ENCODE measurements at places on chromosomes 5 and 9.

GRCh38 chr5:42064821-42065220 lies 139.7 kb downstream of the FBXO4 start:
- DNase-seq, result no peak

- DNase-seq, result no peak
Observed at GRCh38 chr9:94821098-94821887, 94.8 kb downstream of the AOPEP start.

DNA sequence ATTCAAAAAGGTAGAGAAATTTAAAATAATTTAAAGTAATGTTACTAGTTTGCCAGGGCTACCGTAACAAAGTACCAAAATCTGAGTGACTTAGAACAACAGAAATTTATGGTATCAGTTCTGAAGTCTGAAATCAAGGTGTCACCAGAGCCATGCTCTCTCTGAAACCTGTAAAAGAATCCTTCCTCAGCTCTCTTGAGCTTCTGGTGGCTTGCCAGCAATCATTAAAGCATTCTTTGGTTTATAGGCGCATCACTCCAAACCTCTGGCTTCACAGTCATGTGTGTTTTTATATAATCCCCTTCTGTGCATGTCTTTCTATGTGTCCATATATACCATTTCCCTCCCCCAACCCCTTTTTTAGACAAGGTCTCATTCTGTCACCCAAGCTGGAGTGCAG lies 220.3 kb downstream of the COX7C start:
- no peak for DNase-seq

DNA sequence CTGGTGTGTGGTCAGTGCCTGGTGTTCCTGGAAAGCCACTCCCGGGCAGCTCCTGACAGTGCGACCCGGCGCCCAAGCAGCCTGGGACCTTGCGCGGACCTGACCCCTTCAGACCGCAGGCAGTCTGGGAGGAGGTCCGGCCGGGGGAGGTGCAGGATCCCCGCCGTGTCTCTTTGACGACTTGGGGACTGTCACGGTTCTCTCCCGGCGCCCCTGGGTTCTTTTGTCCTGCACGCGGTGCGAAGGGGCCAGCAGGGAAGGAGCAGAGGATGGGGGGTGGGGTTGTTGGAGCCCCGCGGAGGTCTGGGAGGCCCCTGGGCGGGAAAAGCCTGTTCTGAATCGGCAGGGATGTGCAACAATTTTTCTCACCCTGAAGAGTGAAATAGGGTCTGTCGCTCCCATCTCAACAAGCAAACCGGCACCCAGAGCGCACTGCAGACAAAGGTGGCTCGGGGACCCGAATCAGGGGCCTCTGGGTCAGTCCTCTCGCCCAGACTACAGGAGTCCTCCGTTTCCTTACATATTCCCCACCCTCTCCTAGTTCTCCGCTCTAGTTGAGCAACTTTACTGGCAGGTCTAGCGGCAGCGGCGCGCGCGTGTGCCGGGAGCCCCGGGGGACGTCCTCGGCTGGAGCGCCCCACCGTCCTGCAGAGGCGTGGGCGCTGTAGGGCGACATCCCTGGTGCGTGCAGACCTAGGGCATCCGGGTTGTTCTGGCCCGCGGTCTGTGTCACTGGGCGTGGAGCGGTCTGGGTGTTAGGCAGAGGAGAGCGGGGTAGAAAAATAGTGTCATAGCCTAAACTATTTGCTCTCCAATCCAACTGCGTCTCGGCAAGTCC lies 1.2 kb downstream of the VCAN start:
- peak; percentile 16 for DNase-seq

DNA sequence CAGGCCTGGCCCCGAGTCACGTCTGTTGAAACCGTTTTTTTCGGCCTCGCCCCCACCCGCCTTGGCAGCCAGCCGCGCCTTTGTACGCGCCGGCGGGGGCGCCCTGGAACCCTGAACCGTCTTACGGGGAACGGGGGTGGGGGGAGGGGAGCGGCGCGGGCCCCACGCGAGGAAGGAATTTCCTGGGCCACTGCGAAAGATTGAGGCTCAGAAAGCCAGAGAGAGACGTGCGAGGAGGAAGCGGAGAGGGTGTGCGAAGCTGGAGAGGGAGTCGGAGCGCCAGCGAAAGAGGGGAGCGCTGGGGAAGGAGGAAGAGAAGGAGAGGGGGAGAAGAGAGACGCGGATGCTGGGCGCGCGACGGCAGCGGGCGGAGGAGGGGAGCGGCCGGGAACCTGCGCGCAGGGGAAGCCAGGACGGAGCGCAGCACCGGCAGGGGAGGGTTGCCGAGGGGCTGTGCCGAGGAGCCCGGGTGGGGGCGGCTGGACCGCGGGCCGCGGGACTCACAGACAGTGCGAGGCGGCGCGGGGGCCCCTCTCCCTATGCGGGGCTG lies 4.6 kb upstream of the PRDM12 start:
- DNase-seq, result no peak

- DNase-seq, result no peak
Observed at GRCh38 chr5:141657937-141658545, 6.8 kb upstream of the FCHSD1 start.

GRCh38 chr9:134972140-134972539 lies 54.4 kb upstream of the FCN1 start:
- no peak for DNase-seq

- no peak for DNase-seq
Observed at GRCh38 chr5:157714596-157714864, 16.7 kb upstream of the THG1L start.

DNA sequence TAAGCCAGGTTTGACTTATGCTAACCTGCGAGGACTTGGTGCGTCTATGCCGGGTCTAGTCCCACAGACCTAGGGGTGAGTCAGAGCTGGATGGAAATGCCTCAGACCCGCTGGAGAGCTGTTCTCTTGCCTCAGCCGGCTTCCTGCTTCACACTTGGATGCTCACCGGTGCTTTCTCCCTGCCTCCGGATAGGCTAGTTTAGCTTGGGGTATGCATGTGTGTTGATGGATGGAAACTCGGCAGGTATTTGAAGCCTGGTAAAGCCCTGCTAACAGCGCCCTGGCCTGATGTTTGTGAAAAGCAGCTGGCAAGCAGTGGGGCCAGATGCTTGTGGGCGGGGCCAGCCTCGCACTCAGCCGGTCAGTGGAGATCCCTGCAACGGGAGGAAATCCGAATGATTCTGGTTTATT lies 29.3 kb downstream of the PRRC2B start:
- no peak for DNase-seq

GRCh38 chr5:166430491-166431319 lies 1860.7 kb upstream of the WWC1 start:
- no peak for DNase-seq

DNA sequence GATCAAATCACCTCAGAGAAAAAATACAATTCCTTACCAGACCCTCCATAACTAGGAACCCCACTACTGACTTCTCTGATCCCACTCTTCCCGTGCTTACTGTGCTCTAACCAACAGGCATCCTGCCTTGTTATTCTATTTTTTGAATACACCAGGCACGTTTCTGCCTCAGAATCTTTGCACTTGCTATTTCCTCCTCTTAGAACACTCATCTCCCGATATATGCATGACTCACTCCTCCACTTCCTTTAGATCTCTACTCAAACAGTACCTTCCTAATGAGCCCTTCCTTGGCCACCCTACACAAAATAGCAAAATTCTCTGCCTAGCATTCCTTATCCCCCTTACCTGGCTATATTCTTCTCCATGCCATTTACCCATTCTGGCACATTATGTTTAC lies 43.9 kb downstream of the MAPKAP1 start:
- DNase-seq, result no peak

DNA sequence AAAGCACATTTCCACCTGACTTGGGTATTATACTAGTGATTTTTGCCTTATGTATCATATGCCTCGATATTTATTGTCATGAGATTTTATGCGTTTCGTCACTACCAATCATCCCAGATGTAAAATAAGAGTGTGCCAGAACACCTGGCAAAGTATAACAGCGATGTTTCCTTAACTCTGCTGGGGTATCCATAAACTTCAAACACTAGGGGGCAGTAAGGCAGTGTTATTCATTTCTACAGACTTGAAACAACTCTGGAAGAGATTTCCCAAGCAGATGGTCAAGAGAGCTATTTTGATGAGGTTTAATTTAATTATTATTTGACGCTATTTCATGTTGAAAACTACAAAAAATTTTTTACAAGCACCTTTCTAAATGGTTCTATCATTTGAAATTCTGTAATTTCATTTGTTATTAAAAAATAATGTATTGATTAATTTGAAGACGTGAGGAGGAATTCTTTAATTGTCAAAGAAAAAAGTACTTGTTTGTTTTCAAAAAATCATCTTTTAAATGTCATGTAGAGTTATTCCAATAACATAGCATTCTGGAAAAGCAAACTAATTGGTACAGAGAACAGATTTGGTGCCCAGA lies 388.5 kb upstream of the CTNND2 start:
- DNase-seq, result no peak

DNA sequence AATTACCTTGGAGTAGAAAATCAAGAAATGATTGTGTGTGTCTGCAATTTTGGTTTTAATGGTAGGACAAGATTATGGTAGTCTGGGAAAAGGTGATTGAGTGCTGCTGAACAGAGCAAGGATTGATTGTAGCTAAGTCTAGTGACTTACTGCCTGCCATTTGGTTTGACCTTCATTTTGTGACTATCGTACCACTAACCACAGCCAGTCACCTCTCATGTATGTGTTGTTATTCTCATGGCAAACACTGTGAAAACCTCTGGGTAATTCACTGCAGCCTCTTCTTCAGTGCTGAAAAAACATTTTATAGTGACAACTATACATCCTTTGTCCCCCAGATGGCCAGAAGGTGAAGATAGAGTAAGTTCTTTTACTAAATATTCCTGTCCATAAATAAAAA lies 37.5 kb downstream of the CTNNA1 start:
- no peak for DNase-seq

- DNase-seq, result no peak
Observed at GRCh38 chr5:170826117-170826516, 35.7 kb upstream of the RANBP17 start.

DNA sequence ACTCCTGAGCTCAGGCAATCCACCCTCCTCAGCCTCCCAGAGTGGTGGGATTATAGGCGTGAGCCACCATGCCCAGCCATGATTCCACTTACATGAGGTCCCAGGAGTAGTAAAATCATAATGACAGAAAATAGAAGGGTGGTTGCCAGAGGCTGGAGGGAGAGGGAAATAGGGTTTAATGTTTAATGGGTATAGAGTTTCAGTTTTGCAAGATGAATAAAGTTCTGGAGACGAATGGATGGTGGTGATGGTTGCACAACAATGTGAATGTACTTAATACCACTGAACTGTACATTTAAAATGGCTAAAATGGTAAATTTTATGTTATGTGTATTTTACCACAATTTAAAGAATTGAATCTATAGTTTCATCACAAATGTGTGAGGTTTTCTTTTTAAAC lies 146.5 kb upstream of the ABCA1 start:
- no peak for DNase-seq

DNA sequence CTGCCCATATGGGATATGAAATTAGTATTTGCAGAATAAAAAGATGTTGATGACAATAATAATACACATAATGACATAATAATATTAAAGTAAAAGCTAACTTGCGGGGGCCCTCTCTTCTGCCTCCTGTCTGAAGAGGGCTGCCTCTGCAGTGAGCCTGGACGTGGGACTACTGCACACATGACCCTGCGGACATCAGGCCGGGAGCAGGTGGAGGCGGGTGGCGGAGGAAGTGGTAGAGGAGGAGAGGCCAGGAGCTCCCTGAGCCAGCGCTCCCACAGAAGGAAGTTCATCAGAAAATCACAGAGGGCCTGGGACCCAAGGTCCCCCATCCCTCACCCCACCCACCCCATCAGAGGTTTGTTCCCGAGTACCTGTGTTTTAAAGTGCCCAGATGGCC lies 60.5 kb downstream of the ROPN1L start:
- no peak for DNase-seq

DNA sequence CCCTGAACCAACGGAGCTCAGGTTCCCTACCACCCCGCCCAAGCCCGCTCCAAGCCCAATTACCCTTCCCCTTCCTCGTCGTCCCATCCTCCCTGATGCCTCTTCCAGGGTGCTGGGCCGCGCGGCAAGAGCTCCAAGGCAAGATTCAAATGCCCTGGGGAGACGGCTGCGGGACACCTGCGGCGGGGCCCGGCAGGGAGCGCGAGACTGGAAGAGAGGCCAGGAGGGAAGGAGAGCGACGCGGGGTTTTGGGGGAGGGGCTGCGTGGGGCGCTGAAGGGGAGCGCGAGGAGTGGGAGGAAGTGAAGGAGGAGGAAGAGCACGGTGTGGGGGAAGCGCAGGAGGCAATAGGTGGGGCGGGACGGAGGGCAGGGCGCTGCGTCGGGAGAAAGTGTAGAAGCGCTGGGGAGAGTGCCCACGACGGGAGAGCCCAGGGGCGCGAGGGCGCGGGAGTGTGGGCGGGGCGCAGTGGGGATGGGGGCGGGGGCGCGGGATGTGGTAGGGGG lies 975 bp upstream of the NXNL2 start:
- DNase-seq, result no peak
